A172 (cell line): ENCODE measurements at places on chromosomes 7 and 10.

DNA sequence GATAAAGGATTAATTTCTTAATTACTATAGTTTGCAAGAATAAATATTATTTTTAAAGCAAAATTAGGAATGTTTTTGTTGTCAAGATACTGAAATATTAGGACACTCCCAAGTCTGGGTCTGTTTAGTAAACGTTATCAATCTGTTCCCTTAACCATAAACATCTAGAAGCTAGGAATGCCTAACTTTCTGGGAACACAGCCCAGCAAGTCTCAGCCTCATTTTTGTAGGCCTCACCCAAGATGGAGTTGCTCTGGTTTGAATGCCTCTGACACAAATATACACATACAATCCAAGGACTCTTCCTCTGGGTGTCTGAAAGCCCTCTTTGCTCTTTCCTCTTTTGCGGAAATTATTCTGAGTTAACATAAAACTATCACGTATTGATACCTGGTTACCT, 487.4 kb upstream of the CELF2 start:
- DNase-seq: no peak

DNA sequence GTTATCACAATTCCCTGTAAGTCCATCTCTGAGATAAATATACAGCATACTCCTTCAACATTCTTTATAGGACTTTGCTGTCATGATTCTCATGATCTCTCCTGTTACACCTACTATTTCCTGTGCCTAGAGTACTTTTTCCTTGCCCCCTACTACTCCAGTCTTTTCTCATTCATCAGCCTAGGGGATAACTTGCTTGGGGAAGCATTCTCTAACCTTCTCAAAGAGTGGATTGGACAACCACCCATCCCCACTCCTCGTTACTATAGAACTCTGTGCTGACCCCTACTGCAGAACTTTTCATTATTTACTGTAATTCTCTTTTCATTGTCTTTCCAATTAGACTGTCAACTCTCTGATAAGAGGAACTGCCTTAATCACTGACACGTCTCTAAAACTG, 57.4 kb upstream of the TFEC start:
- DNase-seq: no peak

GRCh38 chr7:29480451-29480850, 83.2 kb upstream of the PRR15 start:
- no peak for DNase-seq

DNA sequence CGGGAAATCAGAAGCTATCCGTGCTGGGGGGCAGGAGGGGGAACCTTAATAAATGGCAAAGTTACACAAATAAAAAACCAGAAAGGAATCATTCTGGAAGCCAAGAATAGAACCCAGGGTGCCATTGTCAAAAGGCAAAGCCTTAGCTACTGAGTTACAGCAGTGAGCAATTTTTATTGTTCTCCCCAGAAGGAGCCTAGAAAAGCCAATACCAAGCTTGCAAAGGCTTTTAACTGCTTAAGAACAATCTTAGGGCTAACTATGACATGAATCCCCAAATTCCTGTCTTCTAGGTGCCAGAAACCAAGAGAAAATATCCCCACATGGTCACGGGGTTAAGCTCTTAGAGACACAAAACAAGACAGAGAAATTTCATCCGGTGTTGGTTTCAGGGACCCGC, 482.7 kb downstream of the CCSER2 start:
- no peak for DNase-seq

- DNase-seq: no peak
Observed at GRCh38 chr7:5477723-5478531, 54.3 kb upstream of the TNRC18 start.

- DNase-seq: peak; percentile 18
Observed at GRCh38 chr10:29736366-29737073, 101.7 kb upstream of the SVIL start.

DNA sequence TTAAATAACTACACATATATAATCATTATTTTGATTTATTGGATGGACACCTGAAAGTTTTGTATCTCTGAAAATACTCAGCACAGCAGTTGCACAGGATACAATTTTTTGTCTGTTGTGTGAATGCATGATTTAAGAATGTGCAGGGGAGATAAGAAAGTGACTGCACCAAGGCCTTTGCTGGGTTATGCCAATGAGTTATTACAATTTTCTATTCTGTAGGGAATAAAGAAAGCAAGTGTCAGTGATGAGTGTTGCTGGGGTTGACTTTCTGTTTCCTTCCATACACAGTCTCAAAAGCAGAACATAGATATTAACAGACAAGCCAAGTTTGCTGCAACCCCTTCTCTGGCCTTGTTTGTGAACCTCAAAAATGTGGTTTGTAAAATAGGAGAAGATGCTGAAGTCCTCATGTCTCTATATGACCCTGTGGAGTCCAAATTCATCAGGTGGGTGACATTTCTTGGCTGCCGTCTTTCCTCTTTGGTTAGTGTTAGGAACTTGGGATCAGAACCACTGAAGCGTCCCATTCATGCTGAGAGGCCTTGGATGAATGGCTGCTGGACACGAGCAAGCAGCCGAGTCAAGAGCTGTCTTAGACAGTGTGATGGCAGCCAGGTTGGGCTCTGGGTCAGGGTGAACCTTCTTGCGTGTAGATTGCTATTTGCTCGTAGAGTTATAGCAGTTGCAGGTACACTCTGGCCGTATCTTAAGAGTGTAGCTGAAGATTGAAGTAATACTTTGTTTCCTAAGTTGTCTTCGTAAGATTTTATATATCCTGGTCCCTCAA, 92.8 kb downstream of the DOCK1 start:
- no peak for DNase-seq

GRCh38 chr10:24821986-24822385, 98.3 kb upstream of the ARHGAP21 start:
- DNase-seq: peak; percentile 68

DNA sequence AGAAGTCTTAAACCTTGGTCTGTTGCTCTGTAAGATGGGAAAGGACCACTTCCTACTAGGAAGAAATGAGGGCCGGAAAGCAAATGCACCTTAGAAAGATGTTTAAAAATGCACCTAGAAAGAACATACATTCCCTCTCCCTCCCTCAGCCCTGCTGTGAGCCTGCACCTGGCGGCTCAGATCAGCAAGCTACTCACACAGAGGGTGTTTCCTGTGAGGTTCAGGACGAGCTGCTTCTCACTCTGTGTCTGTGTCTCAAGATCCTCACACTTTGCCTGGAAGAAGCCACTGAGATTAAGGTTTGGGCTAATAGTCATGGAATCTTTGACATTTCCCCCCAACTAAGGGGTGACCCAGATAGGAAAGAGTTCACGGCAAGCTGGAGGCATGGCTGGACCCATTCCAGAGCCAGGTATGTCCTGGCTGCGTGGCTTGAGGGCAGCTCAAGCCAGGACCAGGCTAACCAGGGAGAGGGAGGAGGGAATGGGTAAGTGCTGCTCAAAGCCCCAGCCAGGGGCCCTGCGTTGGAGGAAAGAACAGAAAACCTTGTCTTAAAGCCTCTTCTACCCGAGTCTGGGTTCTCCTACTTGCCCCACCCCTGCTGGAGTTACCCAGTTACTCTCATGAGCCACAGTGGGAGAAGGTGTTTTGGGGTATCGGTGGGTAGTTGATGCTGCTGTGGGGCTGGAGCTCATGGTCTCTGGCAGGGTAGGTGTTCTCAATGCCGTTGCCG, 47.5 kb downstream of the PODXL start:
- DNase-seq: no peak

DNA sequence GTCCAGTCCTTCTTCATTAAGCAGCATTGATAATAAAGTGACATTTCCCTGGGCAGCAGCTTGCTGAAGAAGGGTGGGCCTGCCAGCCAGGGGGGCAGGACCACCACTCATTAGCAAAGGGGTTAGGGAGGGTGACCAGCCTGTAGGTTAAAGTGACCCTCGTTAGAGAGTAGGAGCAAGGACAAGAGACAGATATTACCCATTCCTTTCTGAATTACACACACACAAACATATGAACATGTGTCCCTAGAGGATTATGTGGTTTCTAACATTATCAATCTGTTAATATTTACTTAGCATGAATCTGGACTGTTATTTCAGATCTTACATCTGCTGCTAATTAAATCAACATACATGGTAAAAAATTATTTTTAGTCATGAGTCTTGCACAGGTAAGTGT, 88.9 kb downstream of the CTTNBP2 start:
- no peak for DNase-seq

DNA sequence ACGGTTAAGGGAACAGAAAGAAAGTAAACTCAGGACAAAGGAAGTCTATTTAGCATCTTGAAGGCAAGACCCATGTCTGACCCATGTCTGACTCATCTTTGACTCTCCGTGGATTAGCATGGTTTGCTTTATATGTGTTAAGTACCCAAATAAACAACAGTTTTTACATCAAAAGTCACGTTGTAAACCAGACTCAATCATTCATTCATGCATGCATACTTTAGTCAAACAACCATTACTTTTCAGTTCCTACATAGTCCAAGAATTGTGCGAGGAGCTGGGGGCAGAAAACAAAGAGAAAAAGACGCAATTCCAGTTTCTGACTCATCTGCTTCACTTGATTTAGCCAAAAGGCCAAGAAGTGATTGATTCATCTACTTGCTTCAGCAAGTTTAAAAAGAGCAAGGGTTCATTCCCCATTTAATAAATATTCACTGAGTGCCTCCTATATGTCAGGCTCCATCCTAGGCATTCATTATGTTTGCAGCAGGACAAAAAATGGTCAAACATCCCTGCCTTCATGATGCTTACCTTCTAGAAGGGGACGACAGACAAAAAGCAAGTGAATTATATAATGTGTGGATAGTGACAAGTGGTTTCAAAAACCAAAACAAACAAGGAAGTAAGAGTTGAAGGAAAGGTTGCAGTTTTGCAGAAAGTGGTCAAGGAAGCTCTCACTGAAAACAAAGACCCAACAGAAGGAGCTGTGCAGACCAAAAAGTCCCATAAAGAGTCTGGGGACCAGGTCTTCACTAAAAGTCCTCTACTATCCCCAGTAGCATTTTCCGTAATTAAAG, 116.2 kb downstream of the FAM107B start:
- DNase-seq: peak; percentile 36

GRCh38 chr10:77879710-77880109, 46.8 kb downstream of the DLG5 start:
- no peak for DNase-seq

- DNase-seq: no peak
Observed at GRCh38 chr10:75544386-75544785, 113.0 kb downstream of the LRMDA start.
